ENCODE measurements at places on chromosomes 2 and 18.

DNA sequence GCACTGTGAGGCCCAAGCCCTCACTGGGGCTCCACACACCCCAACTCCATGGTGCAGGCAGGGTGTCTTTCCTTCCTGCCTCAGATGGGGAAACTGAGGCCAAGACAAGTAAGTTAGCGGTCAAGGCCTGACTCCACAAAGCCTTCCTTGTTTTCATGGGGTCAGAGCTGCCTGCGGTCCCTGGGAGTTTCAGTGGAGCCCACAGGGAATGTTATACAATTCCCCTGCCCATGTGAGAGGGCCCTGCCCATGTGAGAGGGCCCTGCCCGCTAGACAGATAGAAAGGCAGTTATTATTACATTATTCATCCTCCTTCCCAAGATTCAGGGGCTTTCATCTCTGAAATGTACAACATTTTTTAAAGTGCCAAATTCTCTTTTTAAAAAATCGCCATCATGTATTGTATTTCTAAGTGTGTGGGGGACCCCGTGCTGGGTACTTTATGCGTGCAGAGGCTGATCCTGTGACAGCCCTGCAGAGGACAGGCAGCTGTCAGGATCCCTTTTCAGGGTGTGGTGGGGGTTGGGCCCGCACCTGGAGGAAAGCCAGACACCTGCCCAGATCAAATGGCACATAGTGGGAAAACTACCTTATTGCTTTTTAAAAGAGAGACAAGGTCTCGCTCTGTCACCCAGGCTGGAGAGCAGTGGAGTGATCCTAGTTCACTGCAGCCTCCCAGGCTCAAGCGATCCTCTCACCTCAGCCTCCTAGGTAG, 23.4 kb downstream of the FBLN7 start:
- DNase-seq, result no peak

GRCh38 chr2:5540856-5541255, 151.3 kb upstream of the SOX11 start:
- no peak for DNase-seq

DNA sequence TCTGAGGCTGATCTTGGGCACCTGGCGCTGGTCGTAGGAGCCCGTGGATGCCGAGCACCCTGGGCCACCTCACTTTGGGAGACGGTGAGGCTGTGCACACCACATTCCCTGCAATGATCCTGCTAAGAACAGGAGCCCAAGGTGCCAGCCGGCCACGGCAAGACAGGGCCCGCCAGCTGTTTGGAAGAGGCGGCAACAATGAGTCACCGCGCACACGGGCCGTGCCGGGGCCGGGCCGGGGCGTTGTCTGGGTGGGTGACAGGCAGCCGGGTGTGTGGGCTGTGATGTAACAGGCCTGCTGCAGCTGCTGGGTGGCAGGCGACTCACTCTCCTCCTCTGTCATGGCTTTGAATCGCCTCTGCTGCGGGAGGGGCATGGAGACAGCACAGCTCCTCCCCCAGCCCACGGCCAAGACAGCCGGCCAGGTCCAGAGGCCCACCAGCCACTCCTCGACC, 49.7 kb upstream of the ODC1 start:
- peak; percentile 27 for DNase-seq

- no peak for DNase-seq
Measured at GRCh38 chr2:201831469-201831868, 25.1 kb downstream of the CDK15 start.

GRCh38 chr2:30326497-30326896, 95.2 kb downstream of the LBH start:
- DNase-seq, result no peak

DNA sequence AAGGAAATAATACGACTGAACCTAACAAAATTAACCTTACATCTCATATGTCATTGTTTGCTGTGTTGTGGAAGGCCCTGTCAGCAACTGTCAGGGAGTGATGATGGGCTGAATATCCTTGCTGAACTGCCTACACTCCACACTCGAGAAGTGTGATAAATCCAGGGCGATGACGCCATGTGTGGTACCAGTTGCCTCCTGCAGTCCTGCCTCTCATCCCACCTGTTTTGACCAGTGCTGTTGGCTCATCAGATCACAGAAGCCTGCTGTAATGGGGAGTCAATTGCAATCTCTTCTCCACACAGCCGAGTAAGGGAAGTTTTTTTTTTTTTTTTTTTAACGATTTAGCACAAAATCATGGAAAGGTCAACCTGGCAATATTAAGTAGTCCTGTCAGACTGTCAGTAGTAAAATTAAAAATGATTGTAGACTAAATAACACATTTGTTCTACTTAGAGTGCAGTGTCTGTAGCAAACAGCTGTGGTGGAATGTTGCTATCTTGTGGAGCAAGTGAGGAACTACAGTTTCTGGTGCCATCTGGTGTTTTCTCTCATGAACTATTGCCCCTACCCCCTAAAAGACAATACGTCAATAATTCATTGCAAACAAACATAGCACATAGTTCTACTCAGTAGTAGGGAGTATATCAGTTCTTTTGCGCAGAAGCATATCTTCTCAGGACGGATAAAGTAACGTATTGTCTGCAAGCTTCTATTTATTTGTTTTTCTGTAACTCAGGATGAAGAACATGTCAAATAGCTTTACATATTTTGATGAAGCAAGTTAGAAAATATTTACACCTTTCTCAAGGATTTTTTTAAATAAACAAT, 347.6 kb downstream of the CTNNA2 start:
- no peak for DNase-seq

GRCh38 chr2:20067992-20068584, 16.7 kb upstream of the LAPTM4A start:
- no peak for DNase-seq

- peak; percentile 25 for DNase-seq
Measured at GRCh38 chr18:47120428-47120827, 29.9 kb downstream of the HDHD2 start.

- no peak for DNase-seq
Measured at GRCh38 chr2:64492272-64492671, 31.9 kb upstream of the AFTPH start.

DNA sequence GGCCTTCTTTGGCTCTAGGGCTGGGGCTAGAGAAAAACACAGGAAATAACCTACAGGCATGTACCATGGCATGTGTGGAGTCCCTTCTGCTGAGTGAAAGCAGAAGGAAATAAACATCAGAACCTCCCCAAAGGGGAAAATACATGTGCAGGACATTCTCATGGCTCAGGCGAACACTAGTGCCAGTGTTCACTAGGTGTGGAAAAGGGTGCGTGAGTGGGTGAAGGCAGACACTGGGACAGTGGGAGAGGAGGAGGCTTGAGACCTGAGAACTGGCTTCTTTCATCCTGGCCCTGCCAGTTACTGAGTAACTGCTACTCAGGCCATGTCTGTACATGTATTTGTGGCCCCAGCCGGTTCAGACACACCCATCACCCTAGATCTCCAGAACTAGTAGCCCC, 268.2 kb downstream of the PRKCE start:
- DNase-seq, result no peak

DNA sequence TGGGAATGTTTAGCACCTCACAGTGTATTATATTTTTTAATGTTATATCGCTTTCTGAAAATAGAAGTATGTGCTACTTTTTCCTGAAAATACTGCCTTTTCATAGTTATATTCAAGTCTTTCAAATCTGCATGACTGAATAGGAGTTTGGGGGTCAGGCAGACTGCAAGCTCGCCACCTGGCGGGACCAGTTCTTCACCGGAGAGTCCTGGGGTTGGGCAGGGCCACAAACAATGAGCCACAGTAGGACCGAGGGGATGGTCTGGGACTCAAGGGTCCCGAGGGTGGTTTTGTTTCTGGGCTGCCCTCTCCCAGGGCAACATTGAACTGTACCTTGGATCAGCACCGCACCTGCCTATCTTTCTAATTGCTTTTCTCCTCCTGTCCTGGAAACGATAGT, 70.6 kb downstream of the VWA3B start:
- no peak for DNase-seq
